ENCODE measurements at places on chromosomes 13 and 19.

- DNase-seq = no peak
Observed at GRCh38 chr19:9641810-9642209, 20.8 kb upstream of the ZNF561 start.

DNA sequence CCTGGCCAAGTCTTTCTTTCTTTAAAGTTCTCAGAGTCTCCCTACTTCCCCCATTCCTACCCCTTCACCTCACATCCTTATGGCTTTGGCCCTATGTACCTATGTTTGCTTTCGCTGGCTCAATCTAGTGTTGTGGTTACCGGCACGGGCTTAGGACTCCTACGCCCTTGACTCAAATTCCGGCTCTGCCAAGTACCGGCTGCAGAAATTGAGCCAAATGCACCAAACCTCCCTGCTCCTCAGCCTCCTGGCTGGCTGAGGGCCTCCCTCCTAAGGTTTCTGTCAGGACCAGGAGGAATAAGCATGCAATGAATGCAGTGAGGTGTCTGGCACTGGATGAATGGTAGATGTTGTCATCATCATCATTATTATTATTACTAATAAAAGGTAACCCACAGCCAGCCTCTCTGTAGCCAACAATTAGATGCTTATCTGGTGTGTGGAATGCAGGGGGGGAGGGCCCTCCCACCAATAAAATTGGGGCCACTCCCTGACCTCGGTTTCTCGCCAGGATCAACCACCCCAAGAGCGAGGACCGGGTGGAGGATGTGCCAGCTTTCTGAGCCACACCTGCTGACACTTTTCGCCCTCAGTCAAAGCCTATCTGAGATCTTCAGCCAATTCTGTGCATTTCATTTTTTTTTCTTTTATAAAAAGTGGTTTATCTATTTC is 20.7 kb downstream of the KLK5 start:
- DNase-seq = no peak

DNA sequence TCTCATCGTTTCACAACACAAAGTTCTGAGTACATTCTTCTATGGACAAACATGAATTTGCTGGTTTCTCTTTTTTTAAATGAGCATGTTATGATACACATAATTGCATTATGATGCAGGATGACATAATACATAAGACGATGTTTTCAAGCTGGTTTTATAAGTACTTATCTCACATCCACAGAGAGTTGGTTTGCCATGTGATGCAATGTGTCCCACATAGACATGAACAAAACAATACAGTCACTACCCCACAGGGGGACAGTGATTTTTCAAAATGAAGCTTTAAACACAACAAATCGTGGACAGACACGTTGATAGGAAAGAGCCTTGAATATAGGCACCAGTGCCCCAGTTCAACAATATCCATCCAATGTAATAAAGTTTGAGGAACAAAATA is 447.1 kb downstream of the KLF12 start:
- no peak for DNase-seq

DNA sequence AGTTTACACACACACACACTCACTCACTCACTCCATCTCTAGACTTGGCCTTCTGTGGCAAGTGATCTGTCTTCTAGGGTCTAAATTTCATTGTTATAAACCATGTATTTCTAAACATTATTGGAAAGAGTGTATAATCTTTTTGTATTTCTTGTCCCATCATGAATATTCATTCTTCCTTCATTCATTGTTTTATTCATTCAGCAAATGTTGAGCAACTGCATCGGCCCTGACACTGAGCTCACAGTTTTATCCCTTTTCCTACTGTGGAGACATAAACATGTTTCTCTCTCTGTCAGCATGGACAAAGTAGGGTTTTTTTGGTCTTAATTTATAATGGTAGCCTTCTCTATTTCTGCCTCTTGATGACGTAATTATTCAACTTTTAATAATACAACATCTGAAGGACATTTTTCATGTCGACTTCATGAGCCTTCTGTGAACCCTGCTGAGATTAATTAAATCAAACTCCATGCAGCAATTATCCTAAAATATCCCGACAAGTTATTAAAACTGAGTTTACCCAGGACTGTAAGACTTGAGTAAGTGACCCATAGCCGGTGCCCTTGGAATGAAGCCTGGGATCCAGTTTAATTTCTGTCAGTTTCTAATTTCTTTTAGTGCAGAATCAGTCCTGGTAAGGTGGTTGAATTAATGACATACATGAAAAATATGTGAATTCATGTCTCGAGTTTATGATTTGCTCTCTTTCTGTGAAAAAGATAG is 7.3 kb downstream of the SPATA13 start:
- no peak for DNase-seq

- DNase-seq = no peak
Observed at GRCh38 chr13:43124490-43124889, 101.1 kb downstream of the DNAJC15 start.

DNA sequence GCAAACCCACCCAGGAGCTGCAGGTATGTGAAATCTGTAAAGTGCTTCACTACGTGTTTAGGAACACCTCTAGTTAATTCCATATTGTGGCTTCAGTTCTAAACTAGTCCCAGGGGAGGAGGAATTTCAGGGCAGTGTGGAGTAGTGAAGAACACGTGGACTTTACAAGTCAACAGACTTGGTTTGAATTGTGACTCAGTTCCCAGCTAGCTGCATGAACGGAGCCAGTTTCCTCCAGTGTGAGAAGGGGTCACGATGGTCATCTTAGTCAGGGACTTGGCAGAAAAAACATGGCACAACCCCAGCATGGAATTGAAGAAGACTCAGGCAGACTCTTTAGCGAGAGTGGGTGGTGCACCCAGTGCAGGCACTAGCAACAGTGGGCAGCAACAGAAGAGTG is 175.7 kb upstream of the UBL3 start:
- no peak for DNase-seq

DNA sequence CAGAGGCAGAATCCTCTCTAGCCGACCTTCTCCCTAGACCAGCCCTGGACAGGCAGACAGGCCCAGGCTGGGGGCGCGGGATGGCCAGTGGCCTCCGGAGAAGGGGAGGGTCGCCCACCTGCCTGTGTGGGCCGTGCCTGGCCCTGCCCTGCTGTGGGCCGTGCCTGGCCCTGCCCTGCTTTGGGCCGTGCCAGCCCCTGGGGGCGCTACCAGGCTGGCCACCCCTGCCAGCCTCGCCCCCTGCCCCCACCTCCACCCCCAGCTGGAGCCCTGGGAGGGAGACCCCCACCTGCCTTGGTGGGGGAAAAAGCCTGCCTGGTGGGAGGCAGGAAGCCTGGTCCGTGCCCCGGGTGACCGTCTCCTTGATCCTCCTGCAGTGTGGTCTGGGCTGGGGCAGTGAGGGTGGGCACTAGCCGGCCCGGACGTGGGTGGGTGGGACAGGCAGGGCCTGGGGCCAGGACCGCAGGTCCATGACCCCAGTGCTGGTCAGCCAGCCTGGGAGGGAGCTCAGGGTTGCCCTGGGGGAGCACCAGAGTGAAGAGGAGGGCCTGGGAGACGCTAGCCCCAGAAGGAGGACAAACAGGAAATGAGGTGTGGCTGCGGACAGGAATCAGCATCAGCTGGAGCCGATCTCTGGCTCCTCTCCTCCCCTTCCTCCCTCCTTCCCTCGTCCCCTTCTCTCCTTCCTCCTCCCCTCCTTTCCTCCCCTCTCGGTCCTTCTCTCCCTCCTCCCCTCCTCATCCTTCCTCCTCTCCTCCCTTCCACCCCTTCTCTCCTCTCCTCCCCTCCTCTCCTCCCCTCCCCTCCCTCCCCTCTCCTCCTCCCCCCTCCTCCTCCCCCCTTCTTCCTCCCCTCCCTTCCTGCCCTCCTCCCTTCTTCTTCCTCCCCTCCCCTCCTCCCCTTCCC is 5.1 kb upstream of the MKNK2 start:
- DNase-seq = no peak

DNA sequence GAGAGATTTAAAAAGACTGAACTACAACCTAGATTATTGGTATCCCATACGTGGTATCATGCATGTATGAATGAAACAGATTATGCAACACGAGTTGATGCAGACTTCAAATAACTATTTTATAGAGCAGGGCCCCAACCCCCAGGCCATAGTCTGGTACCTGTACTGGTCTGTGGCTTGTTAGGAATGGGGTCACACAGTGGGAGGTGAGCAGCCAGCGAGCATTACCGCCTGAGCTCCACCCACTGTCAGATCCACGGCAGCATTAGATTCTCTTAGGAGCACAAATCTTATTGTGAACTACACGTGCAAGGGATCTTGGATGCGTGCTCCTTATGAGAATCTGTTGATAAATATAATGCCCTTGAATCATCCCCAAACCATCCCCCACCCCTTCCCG is 320.2 kb downstream of the TBC1D4 start:
- DNase-seq = no peak

DNA sequence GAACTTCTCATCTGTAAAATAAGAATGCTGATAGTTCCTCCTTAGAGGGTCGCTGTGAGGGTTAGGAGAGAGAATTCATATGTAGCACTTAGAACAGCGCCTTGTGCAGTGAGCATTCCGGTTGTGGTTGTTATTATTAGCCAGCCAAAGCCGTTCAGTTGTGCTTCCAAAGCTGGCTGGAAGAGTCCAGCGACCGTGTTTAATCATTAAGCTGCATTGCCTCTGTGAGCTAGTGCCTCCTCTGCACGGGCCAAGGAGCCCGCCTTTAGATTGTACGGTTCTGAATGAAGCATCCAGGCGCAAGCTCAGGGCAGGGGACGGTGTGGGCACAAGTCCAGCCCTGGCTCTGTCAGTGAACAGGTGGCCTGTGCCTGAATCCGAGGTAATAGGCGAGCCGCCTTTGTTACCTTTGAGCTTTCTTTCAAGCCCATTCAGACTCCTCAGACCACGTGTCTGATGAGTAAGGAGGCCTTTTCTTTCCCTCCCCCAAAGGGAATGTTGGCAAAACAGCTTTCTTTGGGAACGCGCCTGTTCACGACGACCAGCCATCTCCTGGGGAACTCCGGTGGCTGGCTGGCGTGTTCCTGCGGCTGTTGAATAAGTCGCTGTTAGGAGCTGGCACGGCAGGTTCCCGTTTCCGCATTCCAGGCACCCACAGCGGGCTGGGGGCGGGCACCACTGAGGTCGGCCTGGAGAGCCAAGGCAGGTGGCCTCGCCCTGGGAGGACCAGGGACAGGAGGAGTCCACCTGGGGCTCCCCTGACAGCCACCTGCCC is 25.1 kb downstream of the SIPA1L3 start:
- no peak for DNase-seq

- no peak for DNase-seq
Observed at GRCh38 chr13:26707122-26708006, 53.2 kb downstream of the GPR12 start.

GRCh38 chr13:42990291-42991232 is 1.5 kb downstream of the EPSTI1 start:
- DNase-seq = no peak

DNA sequence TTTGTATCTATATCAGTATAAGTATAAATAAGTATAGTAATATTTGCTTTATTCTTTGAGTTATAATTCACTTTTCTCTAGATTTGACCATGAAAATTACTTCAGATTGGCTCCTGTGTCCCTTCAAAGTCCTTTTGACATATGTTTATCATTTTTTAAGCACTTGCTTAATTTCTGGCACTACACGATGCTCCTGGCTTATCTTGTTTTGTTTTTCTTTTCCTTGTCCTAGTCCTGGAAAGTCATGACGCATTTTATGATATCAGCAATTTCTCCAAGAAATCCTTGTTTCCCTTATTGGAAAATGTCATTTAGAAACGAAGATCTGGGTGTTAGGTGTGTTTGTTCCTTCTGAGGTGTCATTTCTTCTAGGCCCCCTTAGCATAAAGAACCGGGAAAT is 226.5 kb downstream of the POU4F1 start:
- DNase-seq = no peak

DNA sequence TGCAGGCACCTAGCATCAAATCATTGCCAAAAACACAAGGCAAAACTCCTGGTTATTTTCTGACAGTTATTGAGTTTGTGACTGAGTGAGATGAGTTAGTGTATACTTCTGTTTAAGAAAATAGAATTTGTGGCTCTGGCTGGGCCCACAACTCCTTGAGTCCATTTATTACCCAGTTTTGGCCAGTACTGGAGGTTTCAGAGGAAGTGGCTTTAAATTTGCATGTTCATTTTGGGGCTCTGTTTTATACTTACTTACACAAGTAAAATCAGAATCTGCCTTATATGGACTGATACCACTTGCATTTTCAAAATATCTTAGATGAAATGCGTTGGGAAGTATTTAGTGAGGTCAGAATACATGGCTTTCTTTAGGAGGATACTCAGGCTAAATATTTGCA is 29.0 kb downstream of the TNFSF11 start:
- DNase-seq = no peak

GRCh38 chr13:62973804-62974203 is 1558.2 kb upstream of the PCDH20 start:
- DNase-seq = no peak

- DNase-seq = peak; percentile 63
Observed at GRCh38 chr19:46513461-46514236, 18.0 kb upstream of the PNMA8B start.

GRCh38 chr13:111253365-111253872 is 67.0 kb upstream of the TEX29 start:
- DNase-seq = no peak

DNA sequence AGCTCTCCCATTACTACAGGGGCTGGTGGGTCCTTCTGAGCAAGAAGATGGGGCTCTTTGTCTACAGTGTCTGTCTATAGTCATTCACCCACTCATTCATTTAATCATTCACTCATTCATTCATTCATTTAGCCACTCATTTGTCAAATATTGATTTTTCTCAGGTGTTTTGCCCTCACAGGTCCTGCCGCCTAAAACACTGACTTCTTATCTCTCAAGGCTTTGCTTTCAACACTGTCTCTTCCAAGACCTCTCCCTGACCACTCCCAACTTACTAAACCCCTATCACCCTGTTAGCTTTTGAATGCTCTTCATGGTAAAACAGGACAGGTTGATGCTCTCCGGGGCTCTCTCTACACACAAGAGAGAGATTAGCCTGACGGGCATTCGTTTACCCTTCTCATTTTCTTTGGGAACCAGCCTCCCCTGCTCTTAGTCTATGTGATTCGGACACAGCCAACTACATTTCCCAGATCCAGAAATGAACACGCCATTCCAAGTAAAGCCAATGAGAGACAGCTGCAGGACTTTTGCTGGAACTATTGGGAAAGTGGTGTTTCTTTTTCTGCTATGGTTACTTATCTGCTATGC is 22.7 kb downstream of the FAM187B start:
- no peak for DNase-seq

Measured in stimulated activated CD4-positive, alpha-beta T cell treated with anti-CD3 and anti-CD28 coated beads, Interleukin-12 subunit alpha, Interleukin-12 subunit beta, amount 100 ng/mL, for 24 hours (primary cell).